Thoracic aorta (tissue), 2 donors: ENCODE measurements at places on chromosomes 3 and 15. TPM values are rescaled to one million over a fixed set of nuclear protein-coding genes. Genes with fewer than 3 reads are reported as not detected.

- no peak for DNase-seq
Measured at GRCh38 chr15:69793431-69793780, 304.3 kb downstream of the TLE3 start.

DNA sequence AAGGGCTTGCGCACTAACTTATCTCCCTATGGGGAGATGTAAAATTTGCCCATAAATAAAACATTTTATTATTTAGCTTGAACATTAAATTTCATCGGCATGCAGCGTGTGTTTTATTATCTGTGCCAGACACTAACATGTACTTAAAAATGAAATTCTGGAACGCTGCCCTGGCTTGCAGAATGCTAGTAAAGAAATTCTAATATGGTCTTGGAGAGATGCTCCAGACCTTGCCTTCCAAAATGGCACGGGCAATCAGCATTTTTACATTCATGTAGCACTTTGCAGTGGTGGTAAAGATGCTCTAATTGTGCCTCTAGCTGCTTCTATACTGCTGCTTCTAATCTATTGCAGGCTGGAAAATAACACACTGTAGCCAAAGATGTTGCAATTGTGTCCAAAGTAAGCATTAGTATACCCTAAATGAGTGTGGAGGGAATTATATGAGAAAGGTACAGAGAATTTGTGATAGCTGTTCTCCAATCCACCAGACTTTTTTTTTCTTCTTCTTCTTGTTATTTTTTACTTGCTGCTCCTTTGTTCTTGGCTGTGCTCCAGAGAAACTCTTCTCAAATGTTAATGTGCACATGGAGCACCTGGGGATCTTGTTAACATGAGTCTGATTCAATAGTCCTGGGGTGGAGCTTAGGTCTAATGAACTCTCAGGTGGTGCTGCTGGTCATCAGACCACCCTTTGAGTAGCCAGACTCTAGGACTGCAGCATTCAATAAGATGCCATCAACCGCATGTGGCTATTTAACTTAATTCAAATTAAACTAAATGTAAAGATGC lies 47.3 kb downstream of the CRABP1 start:
- no peak for DNase-seq

DNA sequence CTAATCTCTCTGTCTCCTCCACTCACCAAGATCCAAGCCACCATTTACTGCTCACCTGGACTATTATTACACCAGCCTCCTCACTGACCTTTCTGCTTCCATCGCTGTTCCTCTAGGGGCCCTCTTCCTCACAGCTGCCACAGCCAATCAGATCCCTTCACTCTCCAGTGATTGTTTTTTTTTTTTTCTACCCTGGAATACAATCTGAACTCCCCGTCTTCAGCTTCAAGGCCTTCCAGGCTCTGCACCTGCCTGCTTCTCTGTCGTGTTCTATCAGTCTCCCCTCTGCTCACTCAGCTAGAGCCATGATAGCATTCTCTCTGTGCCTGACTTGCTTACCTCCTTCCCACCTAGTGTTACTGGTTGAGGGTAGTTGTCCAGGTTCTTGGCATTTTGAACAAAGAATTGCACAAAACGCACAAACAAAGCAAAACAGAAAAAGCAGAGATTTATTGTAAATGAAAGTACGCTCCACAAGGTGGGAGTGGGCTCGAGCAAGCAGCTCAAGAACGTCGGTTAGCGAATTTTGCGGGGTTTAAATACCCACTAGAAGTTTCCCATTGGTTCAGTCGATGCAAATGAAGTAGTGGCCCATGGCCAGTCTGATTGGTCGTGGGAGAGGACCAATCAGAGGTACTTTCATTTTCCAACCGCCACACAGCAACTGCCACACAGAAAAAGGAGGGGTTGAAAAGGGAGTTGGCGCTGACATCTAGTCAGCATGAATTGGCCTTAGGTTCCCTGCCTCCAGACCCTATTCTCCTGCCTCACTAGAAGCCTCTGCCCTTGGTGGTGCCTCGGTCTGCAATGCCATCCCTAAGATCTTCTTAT lies 188.9 kb downstream of the TLE3 start:
- DNase-seq = no peak

DNA sequence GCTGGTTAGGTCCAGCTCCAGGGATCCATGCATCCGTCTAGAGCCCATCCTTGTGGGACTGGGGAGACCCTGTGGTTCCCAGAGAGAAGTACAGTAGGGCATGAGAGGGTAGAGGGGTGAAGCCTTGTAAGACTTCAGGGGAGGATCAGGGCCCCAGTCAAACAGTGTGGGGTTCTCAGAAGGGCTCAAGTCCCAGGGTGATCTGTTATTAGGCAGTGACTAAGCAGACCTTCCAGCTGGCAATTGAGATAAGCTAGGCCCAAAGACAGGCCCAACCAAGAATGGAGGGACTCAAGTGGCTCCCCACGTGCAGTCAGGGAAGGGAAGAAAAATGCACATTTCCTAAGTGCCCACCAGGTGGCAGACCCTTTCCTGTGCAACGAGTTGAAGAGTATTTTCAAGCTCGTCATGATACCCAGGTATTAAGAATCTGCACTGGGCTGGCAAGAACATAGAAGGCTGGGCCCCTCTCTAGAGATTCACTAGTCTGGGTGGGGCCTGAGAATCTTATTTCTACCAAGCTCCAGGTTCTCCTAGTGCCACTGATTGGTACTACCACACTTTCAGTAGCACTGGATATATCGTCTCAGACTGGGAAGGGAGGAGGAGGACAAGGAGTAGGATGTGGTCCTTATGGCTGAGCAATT lies 240.8 kb downstream of the NR1D2 start:
- DNase-seq = no peak

PLCH1 gene
- total RNA-seq = not detected
